ENCODE measurements at places on chromosomes 3 and 15.

GRCh38 chr3:60178931-60179653, 1072.2 kb downstream of the FHIT start:
- no peak for DNase-seq

GRCh38 chr3:133464573-133464972, 64.7 kb downstream of the BFSP2 start:
- no peak for DNase-seq

DNA sequence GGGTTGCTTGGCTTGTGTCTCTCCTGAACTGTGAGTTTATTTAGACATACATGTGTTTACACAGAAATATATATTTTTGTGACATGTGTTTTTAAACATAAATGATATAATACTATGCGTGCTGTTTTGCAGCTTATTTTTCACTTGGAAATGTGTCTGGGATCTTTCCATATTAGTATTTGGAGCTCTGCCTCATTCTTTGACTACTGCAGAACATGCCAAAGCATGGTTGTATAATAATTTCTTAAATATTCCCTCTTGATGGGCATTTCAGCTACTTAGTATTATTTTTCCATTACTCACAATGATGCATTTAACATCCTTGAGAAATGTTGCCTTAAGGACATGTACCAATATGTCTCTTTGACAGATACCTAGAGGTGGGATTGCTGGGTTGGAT, 19.5 kb downstream of the ANAPC13 start:
- DNase-seq = no peak

GRCh38 chr3:97967966-97968365, 4.3 kb downstream of the RIOX2 start:
- DNase-seq = no peak

DNA sequence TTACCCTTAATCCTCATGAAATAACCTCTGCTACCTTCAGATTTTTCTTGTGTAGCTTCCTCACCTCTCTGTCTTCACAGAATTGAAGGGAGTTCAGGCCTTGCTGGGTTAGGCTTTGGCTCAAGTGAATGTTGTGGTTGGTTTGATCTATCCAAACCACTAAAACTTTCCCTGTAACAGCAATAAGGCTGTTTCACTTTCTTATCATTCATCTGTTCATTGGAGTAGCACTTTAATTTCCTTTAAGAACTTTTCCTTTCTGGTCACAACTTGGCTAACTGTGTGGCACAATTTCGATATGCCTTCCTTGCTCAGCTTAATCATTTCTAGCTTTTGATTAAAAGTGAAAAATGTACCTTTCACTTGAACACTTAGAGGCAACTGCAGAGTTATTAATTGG, 129.8 kb downstream of the NR1I2 start:
- no peak for DNase-seq

DNA sequence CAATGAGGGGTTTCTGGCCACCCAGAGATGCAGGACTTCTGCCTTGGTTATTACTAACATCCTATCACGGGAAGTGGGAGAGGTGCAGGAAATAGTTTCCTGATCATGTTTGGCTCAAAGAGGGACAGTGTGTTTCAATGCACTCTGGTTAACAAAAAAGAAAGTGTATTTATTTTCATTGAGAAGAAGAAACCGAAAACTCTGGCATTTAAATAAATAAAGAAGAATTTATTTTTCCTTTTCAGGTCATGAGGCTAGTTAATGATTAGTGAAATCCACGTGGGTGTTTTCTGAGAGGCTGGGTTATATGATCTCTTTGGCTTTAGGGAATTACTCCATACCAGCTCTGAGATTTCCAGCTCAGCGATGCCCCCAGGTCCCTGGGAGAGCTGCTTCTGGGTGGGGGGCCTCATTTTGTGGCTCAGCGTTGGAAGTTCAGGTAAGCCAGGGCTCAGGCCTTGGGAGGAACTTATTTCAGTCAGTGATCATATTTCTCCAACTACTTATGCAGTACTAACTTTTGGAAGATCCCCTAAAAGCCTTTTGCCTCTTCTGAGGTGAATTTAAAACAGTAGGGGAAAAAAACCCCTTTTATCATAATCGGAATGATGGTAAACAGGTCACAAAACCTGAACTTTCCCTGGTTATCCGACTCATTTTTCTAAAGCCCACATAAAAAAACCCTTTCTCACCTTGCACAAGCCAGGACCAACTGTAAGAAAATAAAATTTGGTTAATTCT, at the start of gene PLA1A:
TSS of gene PLA1A (plus strand) at position 338 of the 741 bp plus-strand sequence. CDS start at position 367, 29 bp downstream.
- DNase-seq = no peak

DNA sequence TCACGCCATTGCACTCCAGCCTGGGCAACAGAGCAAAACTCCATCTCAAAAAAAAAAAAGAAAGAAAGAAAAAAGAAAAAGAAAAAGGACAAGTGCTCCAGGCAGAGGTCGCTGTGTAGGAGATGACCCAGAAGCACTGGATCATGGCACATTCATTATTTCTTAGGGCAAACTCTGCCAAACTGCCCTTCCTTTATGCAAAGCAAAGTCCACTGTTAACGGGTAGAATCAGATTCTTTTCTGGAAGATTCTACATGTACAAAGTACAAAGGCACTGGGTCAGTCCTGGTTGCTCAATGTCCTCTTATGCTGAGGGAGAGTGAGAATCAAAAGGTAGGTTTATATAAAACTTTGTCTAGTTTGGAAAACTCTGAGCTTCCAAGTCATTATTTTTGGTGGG, 144.9 kb downstream of the FEZF2 start:
- no peak for DNase-seq

- DNase-seq = no peak
Observed at GRCh38 chr15:80823120-80823519, 44.0 kb downstream of the CEMIP start.

GRCh38 chr3:159796744-159797143, 191.9 kb upstream of the IL12A start:
- no peak for DNase-seq

- no peak for DNase-seq
Observed at GRCh38 chr15:26091184-26091583, 228.1 kb upstream of the ATP10A start.

GRCh38 chr3:14822670-14823390, 4.1 kb downstream of the FGD5 start:
- no peak for DNase-seq

DNA sequence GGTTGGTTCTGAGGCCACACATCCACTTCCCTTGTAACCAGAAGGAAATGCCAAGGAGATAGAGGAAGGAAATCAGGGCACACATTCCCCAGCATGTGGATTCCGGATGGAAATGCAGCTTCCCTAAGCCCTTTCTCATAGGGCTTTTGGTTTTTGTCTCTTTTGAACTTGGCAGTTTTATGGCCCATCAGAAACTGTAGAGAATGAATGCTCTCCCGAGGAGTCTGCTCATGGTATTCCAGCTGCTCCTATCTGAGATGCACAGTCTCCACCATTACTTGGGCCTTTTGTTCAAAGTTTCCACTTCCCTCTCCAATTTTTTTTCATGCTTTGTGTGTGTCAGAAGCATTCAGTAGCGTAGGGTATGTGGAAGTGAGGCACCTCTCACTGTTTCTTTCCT, 21.2 kb downstream of the XYLB start:
- DNase-seq = no peak

DNA sequence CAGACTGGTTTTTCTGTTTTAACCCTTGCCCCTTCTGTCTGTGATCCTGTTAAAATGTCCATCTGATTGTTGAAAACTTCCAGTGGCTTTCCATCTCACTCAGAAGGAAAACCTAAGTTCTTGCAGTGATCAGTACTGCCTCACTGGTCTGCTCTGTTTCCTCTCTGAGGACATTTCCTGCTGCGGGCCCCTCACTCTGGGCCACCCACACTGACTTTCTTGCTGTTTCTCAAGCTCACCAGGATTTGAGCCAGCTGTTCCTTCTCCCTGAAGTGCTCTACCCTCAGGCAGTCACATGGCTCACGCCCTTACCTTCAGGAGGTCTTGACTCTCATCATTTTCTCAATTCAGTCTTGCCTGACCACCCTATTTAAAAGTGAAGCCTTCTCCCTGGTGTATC, 1.8 kb downstream of the GRK7 start:
- no peak for DNase-seq

DNA sequence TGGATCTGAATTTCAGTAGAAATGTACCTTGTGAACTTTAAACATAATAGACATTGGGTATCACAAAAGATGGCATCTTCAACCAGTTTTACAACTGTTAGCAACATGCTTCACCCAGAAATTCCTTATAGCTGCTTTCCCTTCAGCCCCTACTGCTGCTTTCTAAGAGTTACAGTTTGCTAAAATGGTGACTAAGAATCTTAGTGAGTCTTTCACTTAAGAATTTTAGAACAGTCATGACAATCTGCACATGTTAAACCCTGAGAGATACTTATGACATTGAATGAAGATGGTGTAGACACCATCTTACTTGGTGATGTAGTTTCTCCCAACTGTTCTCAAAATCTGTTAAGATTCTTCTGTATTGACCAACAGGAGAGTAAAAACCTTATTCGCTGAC, 129.7 kb upstream of the UBE2E1 start:
- DNase-seq = no peak

GRCh38 chr3:95731753-95732152, 1082.6 kb upstream of the EPHA6 start:
- DNase-seq = no peak

GRCh38 chr3:38168151-38169026, 3.1 kb downstream of the OXSR1 start:
- DNase-seq = no peak

DNA sequence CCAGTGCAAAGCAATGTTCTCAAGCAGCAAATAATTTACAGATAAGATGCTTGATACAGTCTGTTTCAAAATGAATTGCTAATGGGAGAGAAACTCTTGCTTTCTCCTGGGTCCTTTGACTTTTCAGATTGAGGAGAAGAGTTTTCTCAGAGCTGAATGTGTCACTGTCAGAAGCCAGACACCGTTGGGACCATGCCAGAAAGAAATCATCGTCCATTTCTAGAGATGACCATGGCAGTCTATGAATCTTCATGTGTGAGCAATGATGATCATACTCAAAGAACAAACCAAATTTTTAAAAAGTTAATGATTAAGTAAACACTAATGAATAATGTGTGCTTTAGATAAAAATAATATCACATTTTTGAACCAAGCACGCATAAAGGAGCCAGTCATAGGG, 77.6 kb downstream of the ZNF385D start:
- DNase-seq = no peak

DNA sequence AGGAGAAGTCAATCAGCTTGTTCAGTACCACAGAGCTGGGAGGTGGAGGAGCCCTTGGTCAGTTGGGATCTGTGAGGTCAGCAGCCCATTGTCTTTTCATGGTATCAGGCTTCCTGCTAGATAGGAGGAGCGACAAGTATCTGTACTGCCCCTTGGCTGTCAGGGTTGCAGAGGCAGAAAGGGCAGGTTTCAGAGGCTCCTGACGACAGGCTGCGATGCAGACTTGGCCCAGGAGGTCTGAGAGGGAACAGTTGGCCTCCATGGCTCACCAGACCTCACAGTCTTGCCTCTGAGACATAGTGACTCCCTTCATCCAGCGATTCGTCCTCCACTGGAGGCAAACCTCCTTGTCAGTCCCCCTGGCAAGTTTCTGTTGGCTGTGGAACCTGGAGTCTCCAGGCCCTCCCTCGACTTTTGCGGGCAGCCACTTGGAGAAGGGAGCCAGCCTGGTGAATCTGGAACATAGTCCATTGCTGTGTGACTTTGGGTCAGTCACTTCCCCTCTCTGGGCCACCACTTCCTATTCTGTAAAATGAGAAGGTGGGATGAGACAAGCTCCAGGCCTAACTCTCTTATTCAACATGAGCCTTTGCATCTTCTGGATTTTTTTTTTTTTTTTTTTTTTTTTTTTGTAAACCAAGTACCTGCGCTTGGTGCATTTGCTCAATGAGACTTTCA, 177.9 kb upstream of the TLE3 start:
- DNase-seq = no peak

GRCh38 chr15:83843471-83843871, 189.5 kb downstream of the ADAMTSL3 start:
- DNase-seq = no peak

- DNase-seq = no peak
Observed at GRCh38 chr3:177830411-177830849, 633.1 kb upstream of the TBL1XR1 start.

GRCh38 chr3:73433687-73434086, 191.1 kb downstream of the PDZRN3 start:
- no peak for DNase-seq

- DNase-seq = no peak
Observed at GRCh38 chr15:47415539-47415971, 301.8 kb upstream of the SEMA6D start.

DNA sequence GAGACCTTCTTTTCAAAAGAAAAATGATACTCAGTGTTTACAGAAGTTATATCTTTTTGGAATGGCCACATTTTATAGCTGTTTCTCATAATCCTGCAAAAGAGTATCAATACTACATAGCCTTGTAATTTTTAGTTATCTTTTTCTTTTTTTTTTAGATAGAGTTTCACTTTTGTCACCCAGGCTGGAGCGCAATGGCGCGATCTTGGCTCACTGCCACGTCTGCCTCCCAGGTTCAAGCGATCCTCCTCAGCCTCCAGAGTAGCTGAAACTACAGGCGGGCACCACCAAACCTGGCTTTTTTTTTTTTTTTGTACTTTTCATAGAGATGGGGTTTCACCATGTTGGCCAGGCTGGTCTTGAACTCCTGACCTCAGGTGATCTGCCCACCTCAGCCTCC, 53.6 kb downstream of the ANKRD28 start:
- DNase-seq = no peak

DNA sequence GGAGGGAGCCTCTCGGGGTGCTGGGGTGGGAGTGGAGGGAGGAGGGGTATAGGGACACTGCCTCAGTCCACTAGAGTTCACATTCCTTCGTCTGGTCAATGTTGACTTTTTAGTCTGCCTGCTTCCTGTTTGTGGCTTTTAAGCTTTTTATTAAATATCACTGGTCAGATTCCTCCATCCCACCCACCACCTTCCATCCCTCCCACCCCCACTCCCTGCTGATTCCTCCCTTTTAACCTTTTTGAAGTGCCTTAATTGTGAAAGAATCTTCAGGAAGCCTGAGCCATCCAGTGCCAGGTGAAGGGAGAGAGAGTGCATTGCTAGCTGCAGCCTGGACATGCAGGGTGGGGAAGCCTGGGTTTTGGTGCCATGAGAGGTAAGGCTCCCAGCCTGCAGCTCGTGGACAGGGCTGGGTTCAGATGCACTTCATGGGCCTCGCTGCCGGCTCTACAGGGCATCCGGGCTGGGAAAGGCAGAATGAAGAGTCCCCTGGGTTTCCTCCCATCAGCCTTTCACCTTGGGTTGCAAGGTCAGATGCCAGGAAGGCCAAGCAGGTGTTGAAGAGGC, 105.9 kb downstream of the DNAJB8 start:
- no peak for DNase-seq
